ENCODE measurements at places on chromosomes 12 and 14.

DNA sequence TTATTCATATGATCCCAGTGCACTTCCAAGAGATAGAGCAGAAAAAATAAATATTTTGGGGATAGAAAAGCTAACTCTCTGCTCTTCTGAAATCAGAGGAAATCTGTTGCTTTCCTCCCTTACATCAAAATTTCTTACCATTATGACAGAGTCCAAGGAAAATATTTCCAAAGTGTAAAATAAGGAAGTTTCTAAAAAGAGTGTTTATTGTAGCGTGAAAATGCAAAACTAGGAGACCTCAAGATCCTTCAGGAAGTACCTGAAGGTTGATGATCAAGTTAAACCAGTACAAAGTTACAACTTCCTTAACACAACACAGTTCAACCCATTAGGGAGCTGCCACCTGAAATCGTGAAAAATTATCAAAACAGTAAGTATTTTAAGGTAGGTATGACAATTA lies at the start of gene OR6C2:
TSS of gene OR6C2 (plus strand) at position 301 of the 400 bp plus-strand sequence. CDS start 8,138 bp downstream, outside the sequence.
- no peak for DNase-seq

GRCh38 chr14:58705066-58705465 lies 67.3 kb downstream of the DACT1 start:
- no peak for DNase-seq

GRCh38 chr12:94714378-94715114 lies 64.2 kb upstream of the TMCC3 start:
- DNase-seq: peak; percentile 51

DNA sequence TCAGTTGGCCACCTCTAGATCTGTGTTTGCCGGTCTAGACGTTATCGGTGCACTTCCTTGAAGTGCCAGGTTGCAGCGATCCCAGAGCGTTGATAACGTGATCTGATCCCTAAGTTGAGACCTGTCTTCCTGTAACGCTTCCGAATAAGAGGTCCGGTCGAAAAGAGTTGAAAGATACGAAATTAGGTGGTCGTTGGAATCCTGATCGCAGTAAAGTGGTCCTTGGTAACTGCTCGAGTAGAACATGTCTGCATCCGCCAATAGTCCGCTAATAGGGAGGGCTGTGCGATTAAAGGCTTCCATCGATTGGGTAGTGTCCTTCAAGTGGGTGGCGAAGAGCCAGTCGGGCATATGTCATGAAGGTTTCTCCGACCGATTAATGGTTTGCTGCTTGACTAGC lies 2.7 kb downstream of the SRSF5 start:
- no peak for DNase-seq

- peak; percentile 63 for DNase-seq
These were observed 121.7 kb downstream of the CHST11 start for GRCh38 chr12:104578453-104578852.
